ENCODE measurements at places on chromosomes 1 and 21.

GRCh38 chr1:99751877-99752504, 14.4 kb downstream of the FRRS1 start:
- no peak for DNase-seq

DNA sequence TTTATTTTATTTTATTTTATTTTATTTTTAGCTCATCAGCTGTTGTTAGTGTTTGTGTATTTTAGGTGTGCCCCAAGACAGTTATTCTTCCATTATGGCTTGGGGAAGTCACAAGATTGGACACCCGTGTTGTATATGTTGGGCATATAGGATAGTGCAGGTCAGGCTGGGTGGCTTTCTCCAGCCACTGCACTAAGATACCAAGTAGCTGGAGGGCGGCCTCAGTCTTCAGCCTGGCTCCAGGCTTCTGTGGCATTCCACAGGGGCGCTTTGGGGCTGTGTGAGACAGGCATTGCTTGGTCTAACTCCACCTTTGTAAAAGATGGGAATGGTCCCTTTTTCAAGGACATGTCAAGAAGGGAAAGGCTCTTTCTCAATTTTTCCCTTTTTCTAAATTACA, 16.5 kb downstream of the RRP1B start:
- no peak for DNase-seq

DNA sequence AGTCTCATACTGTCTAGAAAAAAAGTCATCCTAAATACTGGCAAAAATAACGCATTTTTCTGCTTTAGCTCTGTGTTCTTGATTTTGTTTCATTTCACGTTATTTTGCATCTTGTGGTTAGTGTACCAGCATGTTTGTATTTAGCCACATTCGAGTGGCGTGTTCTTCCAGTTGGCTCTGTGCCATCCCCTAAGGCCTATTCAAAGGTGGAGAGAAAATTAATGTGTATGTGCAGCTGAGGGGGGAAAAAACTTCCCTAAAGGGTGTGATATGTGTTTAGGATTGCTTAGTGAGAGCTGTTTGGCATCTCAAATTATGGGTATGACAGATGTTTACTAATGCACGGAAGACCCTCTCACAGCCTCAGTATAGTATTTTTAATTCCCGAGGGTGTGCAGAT, 12.1 kb downstream of the DNAJC16 start:
- no peak for DNase-seq

- DNase-seq, result no peak
These were observed 7.6 kb downstream of the SLC19A2 start for GRCh38 chr1:169478094-169478672.

GRCh38 chr1:157000686-157001085, 44.9 kb downstream of the ARHGEF11 start:
- no peak for DNase-seq

GRCh38 chr1:79912813-79913212, 906.3 kb upstream of the ADGRL4 start:
- no peak for DNase-seq

DNA sequence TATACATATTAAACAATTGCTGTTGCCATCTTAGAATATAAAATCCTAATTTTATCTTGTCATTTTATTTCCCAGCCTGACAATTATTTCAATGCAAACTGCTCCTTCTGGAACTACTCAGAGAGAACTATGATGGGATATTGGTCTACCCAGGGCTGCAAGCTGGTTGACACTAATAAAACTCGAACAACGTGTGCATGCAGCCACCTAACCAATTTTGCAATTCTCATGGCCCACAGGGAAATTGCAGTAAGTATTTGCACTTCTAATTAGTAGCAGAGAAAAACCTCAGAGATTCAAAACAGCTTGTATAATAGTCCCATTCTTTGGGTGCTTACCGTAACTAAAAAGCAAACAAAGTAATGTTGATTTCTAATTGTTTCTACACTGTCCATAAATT, 167.2 kb downstream of the ADGRL2 start:
- no peak for DNase-seq

GRCh38 chr1:233627376-233627775, 13.5 kb downstream of the KCNK1 start:
- DNase-seq, result no peak

GRCh38 chr1:34127006-34128000, 37.7 kb downstream of the CSMD2 start:
- no peak for DNase-seq

DNA sequence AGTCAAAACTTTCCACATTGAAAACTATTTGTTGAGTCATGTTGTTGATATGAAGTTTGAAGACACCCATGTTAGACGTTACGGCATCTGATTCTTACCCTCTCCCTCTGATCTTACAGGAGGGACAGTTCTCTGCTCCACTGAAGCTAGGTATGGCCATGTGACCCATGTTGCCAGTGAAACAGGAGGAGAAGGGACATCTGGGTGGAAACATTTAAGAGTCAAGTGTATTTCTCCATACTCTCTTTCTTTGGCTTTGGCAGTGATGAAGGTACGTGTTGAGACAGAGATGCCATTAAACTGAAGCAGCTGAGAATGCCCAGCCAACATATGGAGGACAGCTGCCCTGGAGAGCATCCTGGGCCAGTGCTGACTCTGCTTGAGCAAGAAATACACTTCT, 198.4 kb upstream of the PTGFR start:
- DNase-seq, result peak; percentile 61

- no peak for DNase-seq
These were observed 2.7 kb upstream of the ARTN start for GRCh38 chr1:43930949-43931275.

GRCh38 chr1:91913018-91913417, 27.1 kb upstream of the TGFBR3 start:
- no peak for DNase-seq

GRCh38 chr1:18854331-18855025, 5.0 kb downstream of the TAS1R2 start:
- DNase-seq, result no peak

- DNase-seq, result no peak
These were observed 738.0 kb downstream of the PTPRU start for GRCh38 chr1:29974316-29974724.

DNA sequence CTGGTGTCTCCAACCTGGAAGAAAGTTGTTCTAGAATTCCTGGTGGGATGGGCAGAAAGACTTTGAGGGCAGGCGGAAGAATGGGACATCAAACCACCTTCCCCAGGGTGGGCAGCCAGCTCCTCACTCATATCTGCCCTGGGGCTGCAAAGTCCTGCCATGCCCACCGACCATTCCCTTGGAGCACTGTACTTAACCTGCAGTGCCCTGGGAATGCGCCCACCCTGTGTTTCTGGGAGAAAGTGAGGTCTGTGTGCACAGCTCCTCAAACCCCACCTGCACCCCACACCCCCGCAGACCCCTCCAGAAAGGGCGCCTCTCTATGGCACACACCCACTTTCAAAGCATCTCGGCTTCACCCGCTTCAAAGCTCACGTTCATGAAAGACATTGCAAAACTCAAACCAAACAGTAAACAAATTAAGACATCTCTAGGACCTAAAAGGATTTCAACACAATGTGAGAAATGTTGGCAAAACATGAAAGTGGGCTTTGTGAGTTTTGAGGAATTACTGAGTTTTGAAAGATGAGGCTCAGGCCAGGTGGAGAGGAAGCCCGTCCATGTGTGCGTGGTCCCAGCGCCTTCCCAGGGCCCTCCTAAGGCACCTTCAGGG, 25.1 kb downstream of the KRTAP10-1 start:
- no peak for DNase-seq

DNA sequence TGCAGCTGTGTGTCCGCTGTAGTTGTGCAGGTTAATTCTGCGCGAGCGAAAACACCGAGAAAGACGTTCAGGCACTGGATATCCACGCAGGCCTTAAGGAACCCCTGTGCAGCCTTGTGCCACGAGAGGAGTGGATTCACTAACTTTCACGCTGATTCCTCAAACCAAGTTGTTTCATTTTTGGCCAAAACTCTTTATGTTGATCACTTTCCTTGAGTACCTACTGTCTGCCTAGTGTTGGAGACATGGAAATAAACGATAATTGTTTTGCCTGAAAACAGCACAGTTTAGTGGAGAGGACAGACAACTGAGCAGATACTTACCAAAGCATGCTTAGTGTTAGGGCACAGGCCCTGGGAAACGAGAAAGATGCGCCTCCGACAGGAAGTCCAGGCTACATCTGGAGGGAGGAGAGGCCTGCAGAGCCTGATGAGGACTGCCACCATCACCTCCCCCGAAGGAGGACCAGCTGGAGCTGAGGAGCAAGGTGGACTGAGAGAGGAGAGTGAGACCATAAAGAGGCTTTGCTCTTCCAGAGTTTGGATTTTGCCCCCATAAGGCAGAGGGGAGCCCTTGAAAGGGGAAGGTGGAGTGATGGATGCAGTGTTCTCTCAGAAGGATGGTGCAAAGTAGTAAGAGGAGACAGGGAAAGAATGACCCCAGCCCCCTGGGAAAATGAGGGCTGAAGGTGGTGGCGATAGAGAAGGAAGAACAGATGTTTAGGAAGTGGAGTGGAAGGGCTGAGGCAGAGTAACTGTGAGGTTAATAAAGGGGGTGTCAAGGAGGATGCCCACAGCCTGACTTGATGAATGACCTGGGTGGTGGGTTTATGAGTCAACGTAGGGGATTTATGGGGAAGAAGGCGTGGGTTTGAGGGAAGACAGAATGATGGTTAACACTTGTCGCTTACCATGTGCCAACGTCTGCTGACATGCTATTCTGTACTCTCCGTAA, 956 bp upstream of the SCAF4 start:
- DNase-seq, result no peak

- DNase-seq, result peak; percentile 87
These were observed 712 bp upstream of the LAMB3 start for GRCh38 chr1:209652873-209653401.

DNA sequence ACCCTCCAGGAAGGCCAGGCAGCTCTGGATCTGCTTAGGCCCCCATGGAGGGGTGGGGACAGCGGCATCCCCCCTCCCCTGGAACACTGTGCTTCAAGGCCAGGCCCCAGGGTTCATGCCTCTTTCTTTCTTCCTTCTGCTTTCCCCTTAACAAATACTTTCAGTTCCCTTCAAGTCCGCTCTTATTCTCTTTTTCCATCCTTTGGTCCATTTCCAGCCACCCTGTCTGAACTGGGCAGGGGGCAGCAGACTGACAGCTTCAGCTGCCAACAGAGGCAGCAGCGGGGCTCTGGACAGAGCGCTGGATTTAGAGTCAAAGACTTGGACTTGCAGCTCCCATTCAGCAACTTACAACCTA, 1.1 kb upstream of the CD244 start:
- no peak for DNase-seq

DNA sequence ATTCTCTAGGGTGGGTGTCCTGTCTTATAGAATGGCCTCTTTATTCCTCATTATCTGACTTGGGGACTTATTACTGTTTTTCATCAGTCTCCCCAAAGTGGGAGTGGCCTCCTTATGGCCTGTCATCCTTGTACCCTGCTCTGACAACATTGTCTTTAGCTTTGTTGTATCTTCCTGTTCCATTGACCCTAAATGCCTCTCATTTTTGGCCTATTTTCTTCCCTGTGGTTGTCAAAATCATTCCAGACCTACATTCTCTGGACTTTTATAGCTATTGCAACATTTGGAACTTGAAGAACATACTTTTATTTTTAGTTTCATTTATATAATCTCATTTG, 9.7 kb downstream of the SFT2D2 start:
- no peak for DNase-seq

GRCh38 chr1:230109895-230110667, 43.0 kb downstream of the GALNT2 start:
- DNase-seq, result no peak

DNA sequence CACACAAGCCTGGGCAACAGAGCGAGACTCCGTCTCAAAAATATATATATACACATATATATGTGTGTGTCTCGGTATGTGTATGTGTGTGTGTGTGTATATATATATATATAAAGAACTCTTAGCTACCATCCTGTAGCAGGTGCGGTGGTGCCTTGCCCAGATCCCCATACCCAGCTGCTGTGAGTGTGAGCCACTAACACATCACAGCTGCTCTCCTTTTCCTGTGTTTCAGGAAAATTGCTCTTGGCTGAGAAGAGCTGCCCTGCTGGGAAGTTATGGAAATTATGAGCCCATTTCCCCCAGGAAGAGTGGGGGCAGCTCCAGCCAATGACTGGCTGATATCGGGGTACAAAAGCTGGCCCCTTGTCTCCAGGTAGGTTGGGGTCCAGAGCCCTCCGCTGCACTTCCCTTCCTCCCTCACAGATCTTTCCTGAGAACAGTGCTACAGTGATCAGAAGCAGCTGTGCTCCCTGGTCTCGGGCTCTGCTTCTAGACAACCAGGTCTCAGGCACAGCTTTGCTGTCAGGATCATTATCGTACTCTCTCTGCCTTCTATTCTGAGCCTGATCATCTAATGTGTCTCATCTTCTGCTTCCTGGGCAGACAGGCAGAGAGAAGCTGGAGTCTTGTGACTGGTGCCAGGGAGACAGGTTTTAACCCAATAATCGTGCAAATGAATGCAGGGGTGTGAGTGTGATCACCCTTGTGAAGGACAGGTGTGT, 109.6 kb upstream of the ZNF678 start:
- no peak for DNase-seq

Measured in femur (tissue), 1 donor.